ENCODE measurements at places on chromosomes 7 and 10.

- peak; percentile 38 for DNase-seq
Measured at GRCh38 chr10:33537066-33537465, 202.6 kb upstream of the NRP1 start.

DNA sequence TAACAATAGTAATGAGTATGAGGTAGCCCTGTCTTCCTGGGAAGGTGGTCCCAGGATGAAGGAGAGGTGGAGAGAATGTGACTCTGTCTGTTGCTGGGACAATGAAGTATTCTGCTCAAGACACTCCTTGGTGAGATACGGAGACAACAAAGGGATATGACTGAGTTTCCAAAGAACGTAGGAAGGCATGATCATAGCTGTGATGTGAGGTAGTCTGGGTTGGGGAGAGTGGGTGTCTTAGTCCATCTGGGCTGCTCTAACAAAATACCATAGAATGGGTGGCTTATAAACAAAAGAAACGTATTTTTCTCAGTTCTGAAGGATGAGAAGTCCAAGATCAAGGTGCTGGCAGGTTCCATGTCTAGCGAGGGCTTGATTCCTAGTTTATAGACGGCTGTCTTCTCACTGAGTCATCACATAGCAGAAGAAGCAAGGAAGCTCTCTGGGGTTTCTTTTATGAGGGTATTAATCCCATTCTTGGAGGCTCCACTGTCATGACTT is 84.9 kb upstream of the RHOBTB1 start:
- no peak for DNase-seq

DNA sequence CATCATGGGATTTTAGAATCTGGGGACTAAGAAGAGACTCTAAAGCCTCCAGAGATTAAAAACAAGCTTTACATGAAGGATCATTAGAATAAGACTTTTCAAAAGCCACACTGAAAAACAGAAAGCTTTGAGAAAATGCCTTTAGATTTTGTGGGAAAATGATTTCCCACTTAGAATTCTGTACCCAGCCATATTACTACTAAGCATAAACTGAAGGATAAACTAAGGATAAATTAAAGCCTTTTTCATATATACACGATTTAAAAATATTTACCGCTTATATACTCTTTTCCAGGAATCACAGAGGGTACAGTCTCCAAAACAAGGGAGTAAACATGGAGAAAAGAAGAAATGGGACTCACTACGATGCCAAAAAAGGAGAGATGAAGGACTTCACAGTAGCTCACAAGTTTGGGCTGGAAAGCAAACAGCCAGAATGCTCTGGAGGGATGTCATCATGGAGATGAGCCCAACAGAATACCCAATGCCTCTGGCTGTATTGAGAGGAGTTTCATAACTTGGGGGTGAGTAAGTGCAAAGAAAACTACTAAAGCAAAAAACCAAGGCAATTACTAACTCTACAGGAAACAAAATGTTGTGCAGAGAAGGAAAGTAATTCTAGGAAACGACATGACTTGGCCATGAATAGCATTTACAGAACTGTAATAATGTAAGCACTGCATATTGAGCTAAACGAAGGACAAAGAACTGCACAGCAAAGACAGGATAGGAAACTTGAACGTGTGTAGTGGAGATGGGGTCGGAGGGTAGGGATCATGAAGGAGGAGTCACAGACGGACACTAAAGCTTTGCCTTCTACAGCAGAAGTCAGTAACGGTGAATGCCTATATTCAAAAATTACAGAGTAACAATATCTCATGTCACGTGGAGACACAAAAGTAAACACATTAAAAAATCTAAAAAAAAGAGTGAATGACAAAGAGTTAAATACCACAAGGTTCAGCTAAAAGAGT is 61.4 kb upstream of the ASAH2 start:
- peak; percentile 88 for DNase-seq

DNA sequence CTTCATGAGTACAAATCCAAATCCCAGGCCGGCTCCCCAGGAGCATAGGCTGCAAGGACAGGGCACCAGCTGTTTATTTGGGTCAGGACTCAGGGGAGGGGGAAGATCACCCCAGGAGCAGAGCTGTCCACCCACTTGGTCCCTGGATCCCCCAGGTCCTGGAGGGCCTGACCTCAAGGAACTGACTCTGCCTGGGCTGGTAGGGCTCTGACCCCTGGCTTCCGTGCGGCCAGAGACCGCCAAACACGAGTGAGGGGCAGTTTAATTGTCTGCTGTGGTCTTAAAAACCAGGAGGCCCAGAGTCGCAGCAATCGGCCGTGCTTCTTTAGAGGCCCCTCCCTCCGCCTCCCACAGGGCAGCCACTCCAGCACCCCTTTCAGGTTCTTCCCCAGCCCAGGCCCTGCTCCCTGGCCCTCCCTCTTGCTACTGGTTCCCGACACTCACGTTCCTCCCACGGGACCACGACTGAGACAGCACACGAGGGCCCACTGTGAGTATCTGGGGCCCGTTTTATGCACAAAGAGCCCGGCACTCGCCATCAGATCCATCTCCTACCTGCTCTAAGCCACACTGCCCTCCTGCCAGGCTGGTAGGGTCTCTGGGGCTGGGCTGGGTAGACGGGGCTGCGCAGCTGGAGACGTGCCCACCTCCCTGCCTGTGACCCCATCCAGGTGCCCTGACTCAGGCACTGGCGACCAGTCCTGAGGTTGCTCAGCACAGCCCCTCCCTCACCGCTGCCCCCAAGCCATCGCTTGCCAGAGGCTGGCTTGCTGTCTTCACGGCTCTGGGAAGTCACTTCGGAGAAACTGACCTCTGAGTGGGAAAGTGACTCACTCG is 30.0 kb upstream of the CFAP46 start:
- no peak for DNase-seq

- no peak for DNase-seq
Measured at GRCh38 chr7:75830978-75831377, 17.4 kb upstream of the CCL24 start.

DNA sequence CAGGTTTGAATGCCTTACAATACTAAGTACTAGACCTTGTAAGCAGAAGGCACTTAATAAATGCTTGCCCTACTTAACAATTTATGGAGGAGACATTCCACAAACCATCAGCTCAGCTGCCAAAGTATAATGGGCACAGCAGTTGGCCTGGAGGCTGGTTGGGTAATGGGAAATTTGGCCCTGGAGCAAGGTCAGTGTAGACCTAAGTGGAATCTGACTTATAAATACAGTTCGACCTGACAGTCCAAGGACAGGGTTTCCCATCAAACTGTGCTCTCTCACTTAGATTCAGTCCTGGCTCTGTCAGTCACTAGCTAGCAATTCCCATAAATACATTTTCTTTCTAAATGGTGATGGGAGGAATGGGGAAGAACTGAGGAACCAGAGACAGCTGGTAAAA is 62.6 kb upstream of the ABCB4 start:
- DNase-seq: no peak

DNA sequence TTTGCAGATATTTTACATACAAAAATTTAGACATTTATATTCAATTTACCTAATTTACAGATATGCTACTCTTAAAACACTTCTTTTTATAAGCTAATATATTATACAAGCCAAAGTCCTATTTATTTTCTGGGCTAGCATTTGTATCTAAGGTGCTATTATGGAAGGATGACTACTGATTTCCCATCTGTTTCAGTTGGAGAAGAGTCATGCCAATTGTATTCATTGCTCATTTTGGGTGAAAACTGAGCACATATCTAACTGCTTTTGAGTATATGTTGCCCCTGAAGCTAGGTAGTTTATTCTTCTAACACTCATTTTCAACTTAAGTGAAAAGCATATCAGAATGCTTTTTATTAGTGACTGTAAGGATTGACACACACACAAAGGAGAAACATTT is 172.9 kb downstream of the CDK14 start:
- no peak for DNase-seq

- DNase-seq: no peak
Measured at GRCh38 chr7:30785786-30786185, 14.6 kb downstream of the MINDY4 start.

GRCh38 chr10:73174148-73174925 is 6.4 kb downstream of the FAM149B1 start:
- DNase-seq: no peak

DNA sequence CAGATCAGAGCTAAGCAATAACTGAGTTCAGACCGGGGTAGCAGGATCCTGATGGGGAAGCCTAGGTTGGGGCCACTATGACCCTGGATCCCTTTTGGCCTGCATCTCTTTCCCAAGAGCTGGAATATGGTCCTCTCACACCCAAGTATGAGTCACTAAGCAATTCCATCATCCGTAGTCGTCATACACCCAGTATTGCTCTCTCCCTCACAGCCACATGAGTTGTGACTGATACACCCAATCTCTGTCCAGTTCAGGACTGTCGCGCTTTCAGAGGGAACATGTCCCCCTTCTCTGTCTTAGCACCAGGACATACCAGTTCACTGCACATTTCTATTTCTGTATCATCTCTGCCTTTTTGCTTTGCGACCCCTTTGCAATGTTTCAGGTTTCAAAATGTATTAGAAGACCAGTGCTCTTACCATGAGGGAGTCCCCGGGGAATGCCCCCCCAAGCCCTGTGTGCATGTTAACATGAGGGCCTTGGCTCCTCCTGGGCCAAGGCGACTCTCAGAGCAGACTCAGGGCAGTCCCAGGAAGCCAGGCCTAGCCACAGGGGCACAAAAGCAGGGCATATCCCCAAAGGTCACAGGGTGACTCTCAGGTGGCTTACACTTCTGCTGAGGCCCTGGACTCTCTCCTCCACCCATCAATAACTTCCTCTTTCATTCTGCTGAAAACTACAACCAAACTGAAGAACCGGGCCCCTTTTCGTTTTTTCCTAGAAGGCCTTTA is 75.3 kb upstream of the SAMD8 start:
- DNase-seq: peak; percentile 14

DNA sequence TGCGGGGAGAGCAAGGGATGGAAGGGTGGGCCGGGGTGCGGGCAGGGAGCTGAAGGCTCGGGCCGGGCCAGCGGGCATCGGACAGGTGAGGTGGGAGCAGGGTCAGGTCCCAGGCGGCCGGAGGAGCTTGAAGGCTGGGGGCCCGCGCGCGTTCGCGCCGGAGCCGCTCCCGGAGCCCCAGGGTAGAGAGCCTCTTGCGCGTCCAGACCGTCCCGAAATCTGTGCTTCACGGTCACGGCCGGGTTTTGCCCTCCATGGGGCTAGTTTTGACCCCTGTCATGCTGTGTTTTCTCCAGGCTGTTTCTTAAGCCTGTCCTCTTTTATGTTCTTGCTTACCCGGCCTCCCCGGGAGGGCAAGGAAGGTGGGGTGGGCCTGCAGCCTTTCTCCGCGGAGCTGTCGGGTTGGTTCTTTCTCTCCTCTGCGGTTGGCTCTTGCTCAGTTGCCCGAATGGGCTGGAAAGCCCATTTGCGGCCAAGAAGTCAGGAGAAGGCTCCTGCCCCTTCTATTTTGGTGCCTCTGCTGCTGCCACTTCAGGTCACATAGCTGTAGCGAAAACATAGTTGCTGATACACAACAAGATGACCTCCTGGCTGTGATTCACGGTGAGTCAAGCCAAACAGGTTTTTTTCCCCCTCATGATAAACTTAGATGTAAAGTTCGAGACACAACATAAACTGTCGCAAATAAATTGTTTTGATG is 650 bp downstream of the UBE2D1 start:
- DNase-seq: peak; percentile 54

- DNase-seq: no peak
Measured at GRCh38 chr7:133784486-133785001, 342.6 kb upstream of the LRGUK start.

- no peak for DNase-seq
Measured at GRCh38 chr7:39357648-39358047, 208.6 kb upstream of the YAE1 start.

GRCh38 chr7:179209-179681 is 13.1 kb upstream of the FAM20C start:
- DNase-seq: no peak

DNA sequence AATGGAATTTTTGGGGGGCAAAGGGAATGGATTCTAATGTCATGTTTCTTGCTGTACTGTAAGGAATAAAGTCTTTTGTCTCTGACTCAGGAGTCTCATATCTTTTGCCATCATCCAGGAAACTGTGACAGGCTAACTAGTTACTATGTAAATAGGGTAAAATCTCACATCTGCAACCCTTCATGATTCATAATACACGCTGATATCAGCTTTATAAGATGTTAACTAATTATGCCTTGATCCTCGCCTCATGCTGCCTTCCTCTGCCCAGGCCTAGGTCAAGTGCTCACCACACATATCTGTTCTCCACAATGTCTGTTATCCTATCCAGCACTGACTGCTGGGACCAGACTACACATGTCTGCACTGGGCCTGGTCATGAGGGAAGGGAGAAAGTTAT is 81.3 kb upstream of the CXCL12 start:
- DNase-seq: peak; percentile 23

- no peak for DNase-seq
Measured at GRCh38 chr10:86651021-86651471, 3.3 kb upstream of the OPN4 start.

- no peak for DNase-seq
Measured at GRCh38 chr7:136210079-136210478, 232.9 kb upstream of the MTPN start.

GRCh38 chr7:2794836-2795636 is 49.1 kb downstream of the GNA12 start:
- no peak for DNase-seq

DNA sequence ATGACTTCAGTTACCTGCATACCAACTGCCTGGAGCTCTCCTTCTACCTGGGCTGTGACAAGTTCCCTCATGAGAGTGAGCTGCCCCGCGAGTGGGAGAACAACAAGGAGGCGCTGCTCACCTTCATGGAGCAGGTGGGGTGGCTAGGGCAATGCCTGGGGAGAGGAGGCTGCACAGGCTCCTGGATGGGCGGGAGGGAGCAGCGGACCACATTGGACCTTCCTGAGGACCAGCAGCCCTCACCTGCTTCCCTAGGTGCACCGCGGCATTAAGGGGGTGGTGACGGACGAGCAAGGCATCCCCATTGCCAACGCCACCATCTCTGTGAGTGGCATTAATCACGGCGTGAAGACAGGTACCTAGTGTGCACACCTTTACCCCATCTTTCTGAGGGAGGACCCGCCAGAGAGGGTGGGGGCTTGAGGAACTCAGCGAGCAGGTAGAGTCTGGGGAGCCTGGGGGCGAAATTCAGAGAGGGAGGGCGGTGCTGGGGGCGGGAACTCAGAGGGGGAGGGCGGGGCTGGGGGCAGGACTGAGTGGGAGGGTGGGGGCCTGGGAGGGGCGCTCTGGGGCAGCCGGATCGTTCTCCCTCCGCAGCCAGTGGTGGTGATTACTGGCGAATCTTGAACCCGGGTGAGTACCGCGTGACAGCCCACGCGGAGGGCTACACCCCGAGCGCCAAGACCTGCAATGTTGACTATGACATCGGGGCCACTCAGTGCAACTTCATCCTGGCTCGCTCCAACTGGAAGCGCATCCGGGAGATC is 9.0 kb downstream of the AEBP1 start:
- DNase-seq: no peak

Data from iris pigment epithelial cell (primary cell).